ENCODE measurements at places on chromosomes 4 and X.

DNA sequence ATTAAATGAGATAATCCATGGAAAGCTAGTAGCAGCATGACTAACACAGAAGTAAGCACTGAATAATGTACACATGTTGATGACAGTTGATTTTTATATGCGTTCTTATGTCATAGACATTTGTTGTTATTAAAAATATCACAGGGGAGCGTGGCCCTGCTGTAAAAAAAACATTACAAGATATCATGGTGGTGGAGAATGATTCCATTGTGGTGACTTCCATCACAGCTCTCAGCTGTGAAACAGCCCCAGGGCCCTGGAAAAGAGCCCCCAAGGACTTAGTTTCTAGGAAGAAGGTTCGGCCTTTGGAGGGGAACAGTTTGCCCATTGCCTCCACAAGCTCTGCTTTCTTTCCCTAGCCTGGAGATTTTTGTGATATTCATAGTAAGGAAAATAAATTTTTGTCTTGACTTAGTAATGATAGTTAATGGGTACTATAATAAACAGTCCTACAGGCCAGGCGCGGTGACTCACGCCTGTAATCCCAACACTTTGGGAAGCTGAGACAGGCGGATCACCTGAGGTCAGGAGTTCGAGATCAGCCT is 49.9 kb downstream of the FAM114A1 start:
- peak; percentile 40 for DNase-seq

DNA sequence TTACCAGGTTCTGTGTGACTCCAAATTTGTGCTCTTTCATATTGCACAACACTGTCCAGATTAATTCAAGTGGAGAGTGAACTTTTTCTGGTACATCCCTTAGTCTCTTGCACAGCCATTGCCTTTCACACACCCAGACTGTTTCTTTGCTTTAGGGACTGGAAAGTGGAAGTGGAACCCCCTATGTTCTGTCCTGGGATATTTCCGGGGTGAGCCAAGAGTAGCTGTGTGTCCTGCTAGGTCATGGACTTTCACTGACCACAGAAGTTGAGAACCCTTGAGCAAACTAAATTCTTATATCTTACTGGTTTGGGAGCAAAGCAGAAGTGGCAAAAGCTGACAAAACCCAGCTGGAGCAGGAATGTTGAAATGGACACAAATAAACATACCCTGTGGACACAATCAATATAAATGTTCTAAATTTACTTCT is 10.3 kb upstream of the VSIG4 start:
- DNase-seq = no peak

- no peak for DNase-seq
These were observed 80.4 kb downstream of the HS6ST2 start for GRCh38 chrX:132877954-132878536.

- peak; percentile 29 for DNase-seq
These were observed 161.6 kb downstream of the IL15 start for GRCh38 chr4:141797966-141798365.

DNA sequence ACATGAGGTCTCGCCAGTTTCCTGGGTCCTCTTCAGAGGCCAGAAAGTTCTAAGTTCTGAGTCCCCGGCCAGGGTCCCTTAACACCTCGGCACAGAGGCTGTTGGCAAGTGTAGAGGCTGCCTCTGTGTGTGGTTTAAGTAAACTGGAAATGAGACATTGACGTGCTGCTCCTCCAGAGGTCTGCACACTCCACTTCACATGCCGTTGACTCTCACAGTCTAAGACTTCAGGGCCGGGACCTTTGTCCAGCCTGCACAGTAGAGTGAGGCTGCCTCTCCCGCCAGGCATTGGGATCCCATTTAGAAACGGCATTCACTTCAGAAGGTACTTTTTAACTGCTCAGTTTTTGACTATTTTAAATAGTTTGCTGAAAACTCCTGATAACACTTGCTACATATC is 10.6 kb upstream of the TADA2B start:
- no peak for DNase-seq

GRCh38 chr4:165711436-165711835 is 161.6 kb upstream of the TLL1 start:
- DNase-seq = no peak

DNA sequence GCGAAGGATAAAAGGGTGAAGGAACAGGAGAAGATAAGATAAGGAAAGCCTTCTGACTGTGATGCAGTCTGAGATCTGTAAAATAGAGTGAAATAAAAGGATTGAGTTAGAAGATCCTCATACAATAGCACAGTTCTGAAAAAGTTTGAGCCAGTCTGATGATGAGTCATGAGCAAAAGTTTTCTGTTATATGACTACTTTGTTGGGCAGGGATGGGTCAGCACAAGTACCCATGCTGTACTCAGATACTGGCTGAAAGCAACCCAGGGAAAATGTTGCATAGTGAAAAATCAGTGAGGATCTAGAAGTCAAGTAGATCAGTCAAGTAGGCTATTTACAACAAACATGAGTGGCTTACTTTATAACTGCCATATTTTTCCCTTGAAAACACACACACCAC is 253.5 kb downstream of the PCDH10 start:
- DNase-seq = peak; percentile 8

DNA sequence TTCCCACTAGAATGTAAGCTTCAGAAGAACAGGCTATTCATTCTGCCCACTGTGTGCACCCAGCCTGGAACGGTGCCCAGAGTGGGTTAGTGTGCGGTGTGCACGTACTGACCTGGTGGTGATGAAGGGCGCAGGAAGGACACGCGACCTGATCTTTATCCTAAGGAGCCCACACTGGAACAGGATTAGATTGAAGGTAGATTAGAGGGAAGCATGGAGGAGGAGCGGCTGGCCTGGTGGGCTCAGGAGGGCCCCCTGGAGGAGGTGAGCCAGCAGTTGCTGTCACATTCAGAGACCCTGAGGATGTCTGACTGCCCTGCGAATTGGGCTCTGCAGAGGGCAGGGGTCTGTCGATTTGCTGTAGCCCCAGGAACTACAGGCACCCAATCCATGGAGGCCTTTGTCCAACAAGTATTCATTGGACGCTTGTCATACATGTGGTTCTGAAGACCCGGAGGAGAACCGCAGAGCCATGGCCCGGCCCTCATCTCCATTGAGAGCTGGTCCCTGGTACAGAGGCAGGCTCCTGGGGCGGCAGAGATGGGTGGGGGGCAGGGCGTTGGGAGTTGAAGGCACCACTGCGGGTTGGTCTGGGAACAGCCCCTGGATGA is 73.2 kb downstream of the HTRA3 start:
- no peak for DNase-seq

DNA sequence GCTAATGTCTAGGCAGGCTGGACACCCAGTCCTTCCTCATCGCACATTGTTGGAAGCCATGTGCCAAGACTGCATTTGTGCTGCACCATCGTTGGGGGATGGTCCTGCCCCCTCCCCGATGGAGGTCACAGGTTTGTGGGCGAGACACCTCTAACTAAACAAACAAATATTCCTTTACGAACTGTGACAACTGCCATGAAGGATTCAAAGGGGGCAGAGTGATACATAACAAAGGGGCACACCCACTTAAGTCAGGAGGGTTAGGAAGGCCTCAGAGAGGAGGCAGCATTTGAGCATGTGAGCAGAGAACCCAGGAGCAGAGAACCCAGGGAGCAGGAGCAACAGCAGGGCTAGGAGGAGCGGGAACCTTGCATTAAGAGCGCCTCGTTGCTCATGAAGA is 37.1 kb downstream of the TRIM2 start:
- no peak for DNase-seq

- no peak for DNase-seq
These were observed 16.4 kb downstream of the NAAA start for GRCh38 chr4:75924309-75924827.

GRCh38 chrX:9862525-9862924 is 76.3 kb downstream of the SHROOM2 start:
- DNase-seq = no peak

DNA sequence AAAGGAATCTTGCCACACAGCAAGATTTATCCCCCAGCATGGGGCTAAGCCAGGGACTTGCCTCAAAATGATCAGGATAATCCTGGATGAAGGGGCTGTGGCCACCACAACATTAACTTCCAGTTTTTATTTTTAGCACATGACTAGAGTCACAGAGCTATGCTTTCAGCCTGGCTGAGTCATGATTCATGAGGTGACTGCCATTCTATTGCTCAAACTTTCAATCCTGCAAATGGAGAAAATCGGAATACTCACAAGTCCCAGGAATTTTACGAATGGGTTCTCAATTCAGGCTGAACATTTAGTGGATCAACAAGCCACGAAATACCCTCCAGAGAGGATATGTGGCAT is 70.7 kb upstream of the HPGD start:
- peak; percentile 76 for DNase-seq
